ENCODE measurements at places on chromosomes 5 and 9. TPM values are rescaled to one million over a fixed set of nuclear protein-coding genes. Genes with fewer than 3 reads are reported as not detected.

GRCh38 chr9:1532171-1532570 is 482.0 kb downstream of the DMRT2 start:
- no peaks in the 10 kb centered on the region for H3K4me1 ChIP-seq
- H3K36me3 ChIP-seq = no peaks in the 10 kb centered on the region

DNA sequence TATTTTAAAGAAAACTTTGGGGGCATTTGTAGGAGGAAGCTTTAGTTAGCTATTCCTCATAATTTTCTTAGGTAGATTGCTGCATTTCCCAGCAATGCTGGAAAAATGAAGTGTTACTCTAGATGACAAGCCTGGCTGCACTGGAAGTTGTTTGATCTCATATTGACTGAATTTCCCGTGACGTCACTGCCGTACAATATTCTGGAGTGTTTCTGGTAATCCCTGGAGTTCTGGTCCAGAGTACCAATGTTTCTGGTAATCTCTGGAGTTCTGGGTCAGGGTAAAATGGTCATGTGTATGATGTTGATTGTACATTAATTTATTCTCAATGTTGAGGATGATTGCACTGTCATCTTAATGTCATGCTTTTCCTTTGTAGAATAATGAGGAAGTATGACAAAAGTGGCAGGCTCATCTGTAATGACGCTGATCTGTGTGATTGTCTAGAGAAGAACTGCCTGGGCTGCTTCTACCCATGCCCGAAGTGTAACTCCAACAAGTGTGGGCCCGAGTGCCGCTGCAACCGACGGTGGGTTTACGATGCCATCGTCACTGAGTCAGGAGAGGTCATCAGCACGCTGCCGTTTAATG is 26.2 kb downstream of the ARL14EPL start:
- H3K36me3 ChIP-seq = no peaks in the 10 kb centered on the region
- no peak overlapping the region for H3K27ac ChIP-seq
- H3K4me1 ChIP-seq = peaks cover 9% of the 10 kb centered on the region
- DNase-seq = no peak
- H3K27me3 ChIP-seq = no peaks in the 10 kb centered on the region
- no peak overlapping the region for H3K4me3 ChIP-seq

DNA sequence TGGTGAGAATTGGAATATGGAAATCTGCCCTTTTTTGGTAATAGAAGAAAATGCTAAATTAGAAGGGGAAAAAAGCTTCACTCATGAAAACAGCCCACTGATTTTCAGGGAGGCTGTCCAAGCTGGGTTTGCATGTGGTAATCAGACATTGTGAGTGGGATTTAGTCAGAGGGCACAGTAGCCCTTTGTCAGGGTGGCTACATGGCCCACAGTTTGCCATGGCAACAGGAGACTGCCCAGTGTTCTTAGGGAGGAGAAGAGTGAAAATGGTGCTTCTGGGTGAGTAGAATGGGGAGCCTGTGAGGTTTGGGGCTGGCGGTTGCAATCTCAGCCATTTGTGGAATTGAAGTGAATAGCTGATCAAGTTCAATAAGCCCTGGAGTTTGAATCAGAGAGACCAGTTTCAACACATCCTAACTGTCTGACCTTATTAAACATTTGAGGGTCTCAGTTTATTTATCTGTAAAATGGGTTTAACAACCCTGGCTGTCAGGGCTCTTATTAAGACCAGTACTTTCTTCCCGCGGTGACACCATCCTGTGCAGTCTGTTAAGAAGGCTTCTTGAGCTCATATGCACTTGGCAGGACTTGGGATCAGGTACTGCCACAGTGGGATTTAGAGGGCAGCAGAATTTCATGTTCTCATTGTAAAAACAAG is 107.6 kb upstream of the TNC start:
- no peaks in the 10 kb centered on the region for H3K4me1 ChIP-seq
- H3K36me3 ChIP-seq = no peaks in the 10 kb centered on the region
- no peak overlapping the region for H3K27ac ChIP-seq
- no peak for DNase-seq

The ADAMTS2 gene
- total RNA-seq = 4.9 TPM

- H3K27me3 ChIP-seq = no peaks in the 10 kb centered on the region
- peaks cover 23% of the 10 kb centered on the region for H3K36me3 ChIP-seq
- no peak for DNase-seq
- peaks cover 37% of the 10 kb centered on the region for H3K4me1 ChIP-seq
These were observed 42.0 kb downstream of the PRRT1B start for GRCh38 chr9:131587331-131587730.

The F2R gene
- 95.4 TPM for total RNA-seq

DNA sequence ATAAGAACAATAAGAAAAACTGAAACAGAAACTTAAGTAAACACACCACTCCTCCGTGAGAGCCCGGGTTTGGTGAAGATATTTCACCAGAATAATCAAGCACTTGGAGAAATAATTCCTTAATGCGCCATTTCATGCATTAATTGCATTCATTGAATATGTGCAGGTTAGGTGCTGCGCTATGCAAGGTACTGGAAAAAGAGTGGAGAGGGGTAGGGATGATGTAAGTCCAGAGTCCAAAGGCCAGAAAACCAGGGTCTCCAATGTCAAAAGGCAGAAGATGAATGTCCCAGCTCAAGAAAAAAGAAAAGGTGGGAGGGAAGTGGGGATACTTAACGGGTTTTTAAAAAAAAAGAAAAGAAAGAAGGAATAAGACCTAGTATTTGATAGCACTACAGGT is 669 bp upstream of the ZFP37 start:
- H3K27me3 ChIP-seq = no peaks in the 10 kb centered on the region
- H3K27ac ChIP-seq = no peak overlapping the region
- peaks cover 5% of the 10 kb centered on the region for H3K4me1 ChIP-seq
- DNase-seq = no peak
- no peaks in the 10 kb centered on the region for H3K36me3 ChIP-seq
- peak overlapping the region; percentile 55 for H3K4me3 ChIP-seq

DNA sequence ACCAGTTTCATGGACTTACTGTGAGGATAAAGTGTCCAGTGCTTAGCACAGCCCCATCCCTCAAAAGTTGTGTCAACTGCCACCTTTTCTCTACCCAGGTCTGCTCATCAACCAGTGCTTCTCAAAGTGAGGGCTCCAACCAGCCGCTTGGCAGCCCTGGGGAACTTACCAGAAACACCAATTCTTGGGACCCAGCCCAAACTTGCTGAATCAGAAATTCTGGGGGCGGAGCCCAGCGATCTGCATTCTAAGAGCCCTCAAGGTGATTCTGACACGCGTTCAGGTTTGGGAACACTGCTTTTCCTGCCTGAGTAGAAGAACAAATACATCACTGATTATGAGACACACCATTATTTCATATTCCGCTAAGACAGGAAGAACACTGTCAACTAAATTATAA is 132.0 kb downstream of the NSG2 start:
- H3K27ac ChIP-seq = no peak overlapping the region
- no peak for DNase-seq
- no peak overlapping the region for H3K4me3 ChIP-seq
- H3K4me1 ChIP-seq = no peaks in the 10 kb centered on the region

- no peak overlapping the region for H3K4me3 ChIP-seq
- no peak overlapping the region for H3K27ac ChIP-seq
- no peaks in the 10 kb centered on the region for H3K27me3 ChIP-seq
- H3K4me1 ChIP-seq = peaks cover 20% of the 10 kb centered on the region
- no peak for DNase-seq
These were observed 144.4 kb downstream of the GPBP1 start for GRCh38 chr5:57318251-57318650.

GRCh38 chr5:165224366-165225045 is 1719.1 kb downstream of the MAT2B start:
- no peaks in the 10 kb centered on the region for H3K36me3 ChIP-seq
- H3K27me3 ChIP-seq = no peaks in the 10 kb centered on the region
- no peak for DNase-seq
- no peak overlapping the region for H3K4me3 ChIP-seq
- no peak overlapping the region for H3K27ac ChIP-seq
- H3K4me1 ChIP-seq = no peaks in the 10 kb centered on the region

The SGCD gene
- not detected for total RNA-seq

GRCh38 chr5:61614606-61615005 is 282.5 kb downstream of the ZSWIM6 start:
- H3K36me3 ChIP-seq = no peaks in the 10 kb centered on the region
- H3K4me1 ChIP-seq = peaks cover 10% of the 10 kb centered on the region
- DNase-seq = no peak
- H3K4me3 ChIP-seq = no peak overlapping the region
- no peak overlapping the region for H3K27ac ChIP-seq
- H3K27me3 ChIP-seq = no peaks in the 10 kb centered on the region

The SKIC3 gene
- total RNA-seq = 74.7 TPM

DNA sequence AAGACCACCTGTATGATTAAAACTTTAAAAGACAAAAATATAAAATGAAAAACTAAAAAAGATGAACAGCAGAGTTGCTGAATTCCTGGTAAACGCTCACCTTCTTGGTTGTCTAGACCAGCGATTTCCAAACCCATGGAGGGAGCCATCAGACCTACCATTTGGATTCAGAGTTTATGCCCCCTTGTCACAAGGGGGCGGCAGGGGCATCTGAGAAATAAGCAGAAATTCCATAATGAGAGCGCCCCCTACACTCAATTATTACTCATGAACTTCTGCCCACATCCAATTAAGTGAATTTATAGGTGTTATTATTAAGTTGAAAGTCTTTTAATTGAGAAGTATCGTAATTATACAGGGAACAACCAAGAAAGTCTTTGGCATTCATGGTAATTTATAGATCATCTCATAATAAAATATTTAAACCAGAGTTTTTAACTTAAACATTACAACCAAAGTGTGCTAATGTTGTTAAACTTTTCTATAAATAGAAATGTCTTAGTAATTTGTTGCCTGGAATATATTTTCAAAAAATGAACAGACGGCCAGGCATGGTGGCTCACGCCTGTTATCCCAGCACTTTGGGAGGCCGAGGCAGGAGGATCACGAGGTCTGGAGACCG is 35.2 kb upstream of the SPATA31C2 start:
- no peak overlapping the region for H3K27ac ChIP-seq
- no peaks in the 10 kb centered on the region for H3K36me3 ChIP-seq
- H3K4me3 ChIP-seq = no peak overlapping the region
- no peaks in the 10 kb centered on the region for H3K4me1 ChIP-seq
- DNase-seq = peak; percentile 56

- H3K4me3 ChIP-seq = no peak overlapping the region
- no peaks in the 10 kb centered on the region for H3K27me3 ChIP-seq
- no peaks in the 10 kb centered on the region for H3K4me1 ChIP-seq
- no peaks in the 10 kb centered on the region for H3K36me3 ChIP-seq
These were observed 12.8 kb upstream of the TSSK1B start for GRCh38 chr5:113447498-113448050.

The ARAP3 gene
- total RNA-seq = 8.1 TPM
